ENCODE measurements at places on chromosomes 6 and 20.

GRCh38 chr6:30839671-30840070 is 44.6 kb upstream of the DDR1 start:
- DNase-seq = no peak

DNA sequence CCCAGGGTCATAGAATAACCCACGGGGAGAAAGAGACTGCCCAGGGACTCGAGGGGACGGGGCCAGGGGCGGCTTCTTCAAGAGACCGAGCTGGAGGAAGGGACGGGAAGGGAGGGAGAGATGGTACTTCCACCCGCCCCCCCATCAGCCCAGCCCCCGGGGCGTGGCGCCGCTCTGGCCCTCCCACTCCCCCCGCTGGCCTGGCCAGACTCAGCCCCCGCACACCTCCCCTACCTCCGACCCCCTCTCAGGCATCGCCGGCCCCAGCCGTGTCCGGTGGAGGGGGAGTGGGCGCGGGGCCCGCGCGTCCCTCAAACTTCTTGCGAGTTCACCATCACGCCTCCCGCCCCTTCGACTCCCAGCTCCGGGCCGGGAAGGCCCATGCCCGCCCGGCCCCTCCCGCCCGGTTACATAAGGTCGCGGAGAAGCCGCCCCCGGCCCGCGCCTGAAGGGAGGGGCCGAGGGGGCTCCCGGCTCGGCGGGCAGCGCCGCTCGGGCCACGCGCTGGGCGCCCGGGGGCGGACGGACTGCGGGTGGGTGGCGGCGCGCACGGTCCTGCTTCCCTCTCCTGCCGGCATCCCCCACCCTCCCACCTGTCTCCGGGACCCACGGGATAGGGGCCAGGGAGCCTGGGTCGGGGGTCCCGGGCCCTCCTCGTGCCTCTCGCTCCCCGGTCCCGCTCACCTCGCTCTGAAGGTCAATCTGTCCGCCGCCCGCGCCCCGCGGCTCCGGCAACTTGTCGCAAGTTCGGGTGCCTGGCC is 562 bp downstream of the TFEB start:
- DNase-seq = peak; percentile 70

DNA sequence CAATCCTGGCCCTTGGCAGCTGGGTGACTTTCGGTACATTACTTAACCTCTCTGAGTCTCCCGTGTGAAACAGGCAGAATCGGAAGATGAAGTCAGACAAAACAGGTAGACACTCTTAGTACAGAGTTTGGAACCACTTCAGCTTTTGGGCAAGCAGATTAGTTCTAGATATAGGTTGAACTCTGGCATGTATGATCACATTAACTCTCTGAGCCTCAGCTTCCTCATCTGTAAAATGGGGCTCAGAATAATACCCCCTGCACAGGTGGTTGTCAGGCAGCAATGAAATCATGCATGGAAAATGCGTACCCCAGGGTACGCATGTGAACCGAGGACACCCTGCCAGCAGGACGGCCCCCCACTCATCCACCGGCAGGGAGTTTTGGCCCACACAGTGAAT is 87.7 kb downstream of the KCNB1 start:
- DNase-seq = no peak

GRCh38 chr20:45998761-45999160 is 9.9 kb upstream of the MMP9 start:
- DNase-seq = peak; percentile 54

- no peak for DNase-seq
Observed at GRCh38 chr20:19936466-19937200, 80.5 kb upstream of the NAA20 start.

GRCh38 chr20:62902926-62903615 is 23.2 kb downstream of the DIDO1 start:
- no peak for DNase-seq

- DNase-seq = peak; percentile 54
Observed at GRCh38 chr6:150684714-150685459, 85.2 kb downstream of the PLEKHG1 start.

DNA sequence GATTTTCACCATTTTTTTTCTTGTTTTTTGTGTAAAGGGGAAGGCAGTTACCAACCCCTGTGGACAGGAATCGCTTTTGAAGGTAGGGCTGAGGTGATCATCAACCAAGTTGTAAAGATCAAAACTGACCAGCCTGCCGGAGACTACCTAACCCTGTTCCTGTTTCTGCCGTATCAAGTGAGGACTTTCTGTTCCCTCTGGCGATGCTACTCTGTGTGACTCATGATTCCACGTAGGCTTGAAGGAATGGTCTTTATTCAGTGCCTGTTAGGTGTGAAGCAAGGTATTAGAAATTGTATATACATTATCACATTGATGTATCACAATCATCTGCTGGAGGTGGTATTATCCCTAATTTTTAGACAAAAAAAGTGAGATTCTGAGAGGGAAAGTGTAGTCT is 161.3 kb downstream of the SOX4 start:
- no peak for DNase-seq

DNA sequence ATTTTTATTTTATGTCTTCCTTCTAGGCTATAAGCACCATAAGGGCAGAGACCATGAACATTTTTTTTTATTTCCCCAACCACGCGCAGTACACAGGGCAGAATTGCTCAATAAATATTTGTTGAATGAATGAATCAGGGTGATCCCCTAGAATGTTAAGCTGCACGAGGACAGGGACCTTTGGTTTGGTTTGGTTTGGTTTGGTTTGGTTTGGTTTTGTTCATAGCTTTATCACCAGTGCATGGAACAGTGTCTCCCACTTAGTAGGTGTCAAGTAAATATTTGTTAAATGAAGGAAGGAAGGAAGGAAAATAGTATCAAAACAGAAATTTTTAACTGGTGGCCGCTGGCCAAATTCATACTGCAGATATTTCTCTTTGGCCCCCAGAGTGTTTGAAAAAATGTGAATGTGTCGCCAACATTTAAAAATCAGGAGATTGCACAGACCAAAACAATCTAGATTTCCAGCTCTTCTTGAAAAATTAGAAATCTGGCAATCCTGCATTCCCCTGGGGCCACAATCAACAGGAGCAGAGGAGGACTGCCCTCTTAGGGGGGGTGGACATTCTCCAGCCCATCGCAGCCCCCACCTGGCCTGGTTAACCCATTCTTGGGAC is 205.3 kb downstream of the EYA2 start:
- DNase-seq = no peak

- DNase-seq = no peak
Observed at GRCh38 chr6:16582446-16583143, 178.7 kb downstream of the ATXN1 start.

DNA sequence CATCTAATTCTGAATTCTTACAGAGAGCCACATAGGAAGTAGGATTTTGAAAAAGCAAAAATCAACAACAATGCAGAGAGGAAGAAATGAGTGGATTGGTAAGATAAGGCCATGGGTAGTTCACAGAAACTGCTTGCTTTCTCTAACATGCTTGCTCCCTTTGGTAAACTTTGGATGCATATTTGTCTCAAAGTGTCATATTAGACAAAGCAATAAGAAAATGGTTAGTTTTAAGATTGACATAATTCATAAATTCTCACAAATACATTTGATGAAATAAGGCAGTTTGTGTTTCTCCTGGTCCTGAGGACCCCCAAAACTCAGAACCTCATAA is 31.7 kb downstream of the UTRN start:
- no peak for DNase-seq

GRCh38 chr6:136947037-136947436 is 24.9 kb downstream of the SLC35D3 start:
- DNase-seq = no peak

- no peak for DNase-seq
Observed at GRCh38 chr6:7545316-7546019, 4.0 kb downstream of the DSP start.

GRCh38 chr20:9626357-9626756 is 112.0 kb downstream of the LAMP5 start:
- DNase-seq = no peak

- no peak for DNase-seq
Observed at GRCh38 chr20:2261629-2262028, 34.2 kb upstream of the TGM3 start.

DNA sequence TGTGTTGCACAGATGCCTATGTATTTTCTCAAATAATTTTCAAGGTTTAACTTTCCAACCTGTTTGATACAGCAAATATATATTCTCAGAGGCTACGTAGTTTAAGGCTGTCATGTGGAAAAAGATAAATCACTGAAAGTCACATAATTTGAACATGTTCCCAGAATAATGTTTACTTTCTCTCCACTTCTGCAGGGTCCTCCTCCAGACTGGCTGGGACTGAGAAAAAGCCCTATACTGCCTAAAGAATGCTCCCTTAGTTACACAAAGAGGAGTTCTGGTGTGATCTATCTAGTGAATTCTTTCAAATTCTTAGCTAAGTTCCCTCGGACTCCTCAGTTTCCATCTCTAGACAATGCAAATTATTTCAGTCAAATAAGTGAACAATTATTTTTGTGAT is 411.0 kb downstream of the C6orf118 start:
- DNase-seq = no peak

DNA sequence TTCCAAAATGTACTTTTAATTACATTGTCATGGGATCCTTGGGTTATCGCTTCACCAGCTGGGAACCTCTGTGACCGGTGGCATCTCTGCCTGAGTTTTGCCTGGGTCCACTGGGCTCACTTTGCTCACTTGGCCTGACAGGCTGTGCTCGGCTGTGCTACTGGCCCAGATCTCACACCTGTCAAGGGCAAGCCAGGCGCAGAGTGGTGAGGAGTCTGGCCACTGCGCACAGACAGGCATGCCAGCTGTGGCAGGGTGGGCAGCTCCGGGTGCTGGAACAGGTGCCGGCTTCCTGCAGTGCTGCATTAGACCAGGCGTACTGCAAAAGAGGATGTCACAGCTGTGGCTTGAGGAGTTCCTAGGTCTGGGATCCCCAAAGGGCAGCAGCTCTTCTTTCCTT is 489.8 kb downstream of the TENT5A start:
- no peak for DNase-seq

DNA sequence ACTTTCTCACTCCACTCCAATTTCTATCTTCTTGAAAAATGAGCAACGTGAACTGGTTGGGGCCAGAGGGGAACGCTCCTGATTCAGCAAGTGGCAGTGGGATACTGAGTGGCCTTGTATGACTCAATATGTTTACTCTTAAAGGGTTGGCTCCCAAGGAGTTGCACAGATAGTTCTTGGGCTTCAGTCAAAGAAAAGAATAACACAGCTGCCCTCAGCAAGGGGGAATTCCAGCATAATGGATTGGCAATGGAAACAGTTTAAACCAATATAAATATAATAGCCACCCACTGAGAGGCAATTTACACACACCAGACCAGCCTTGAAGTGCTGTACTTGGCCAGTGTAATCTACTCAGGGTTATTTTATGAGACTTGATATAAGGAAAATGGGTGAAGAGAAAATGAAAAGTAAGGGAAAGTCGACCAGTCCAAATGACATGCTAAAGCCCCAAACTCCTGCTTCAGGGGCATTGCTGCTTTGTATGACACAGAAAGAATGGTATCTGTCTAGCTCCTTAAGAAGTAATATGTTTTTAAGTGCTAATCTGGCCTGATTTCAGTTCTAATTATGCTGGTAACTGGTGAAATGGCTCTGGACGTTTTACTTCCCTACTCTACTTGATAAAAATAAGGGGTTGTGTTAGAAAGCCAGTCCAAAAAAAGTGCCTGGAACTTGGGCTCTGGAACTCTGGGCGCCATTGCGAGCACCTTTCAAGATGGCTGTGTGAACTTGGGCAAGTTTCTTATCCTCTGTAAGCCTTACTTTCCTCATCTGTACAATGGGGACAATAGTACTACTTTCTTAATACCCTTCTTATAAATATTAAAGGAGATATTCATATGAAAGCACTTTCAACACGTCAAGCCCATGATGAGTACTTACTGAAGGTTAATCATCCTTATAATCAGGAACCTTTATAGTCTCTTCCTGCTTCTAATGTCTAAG is 712.9 kb upstream of the MAP3K7 start:
- DNase-seq = no peak

DNA sequence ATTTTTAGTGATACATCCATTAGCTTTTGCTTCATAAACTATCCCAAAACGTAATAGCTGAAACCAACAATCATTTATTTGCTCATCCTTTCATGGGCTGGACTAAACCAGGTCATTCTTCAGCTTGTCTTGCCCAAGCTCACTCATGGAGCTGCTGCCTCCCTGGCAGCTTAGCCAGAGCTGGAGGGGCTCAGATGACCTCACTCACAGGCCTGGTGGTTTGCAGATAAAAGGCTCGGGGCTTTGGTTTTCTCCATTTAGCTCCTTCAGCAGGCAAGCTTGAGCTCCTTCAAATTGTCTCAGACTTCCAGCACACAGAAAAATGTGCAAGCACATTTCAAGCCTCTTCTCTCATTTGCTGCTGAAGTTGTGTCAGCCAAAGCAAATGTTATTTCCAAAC is 139.1 kb downstream of the BTBD3 start:
- DNase-seq = no peak

GRCh38 chr6:24428615-24429014 is 25.9 kb downstream of the MRS2 start:
- DNase-seq = no peak

DNA sequence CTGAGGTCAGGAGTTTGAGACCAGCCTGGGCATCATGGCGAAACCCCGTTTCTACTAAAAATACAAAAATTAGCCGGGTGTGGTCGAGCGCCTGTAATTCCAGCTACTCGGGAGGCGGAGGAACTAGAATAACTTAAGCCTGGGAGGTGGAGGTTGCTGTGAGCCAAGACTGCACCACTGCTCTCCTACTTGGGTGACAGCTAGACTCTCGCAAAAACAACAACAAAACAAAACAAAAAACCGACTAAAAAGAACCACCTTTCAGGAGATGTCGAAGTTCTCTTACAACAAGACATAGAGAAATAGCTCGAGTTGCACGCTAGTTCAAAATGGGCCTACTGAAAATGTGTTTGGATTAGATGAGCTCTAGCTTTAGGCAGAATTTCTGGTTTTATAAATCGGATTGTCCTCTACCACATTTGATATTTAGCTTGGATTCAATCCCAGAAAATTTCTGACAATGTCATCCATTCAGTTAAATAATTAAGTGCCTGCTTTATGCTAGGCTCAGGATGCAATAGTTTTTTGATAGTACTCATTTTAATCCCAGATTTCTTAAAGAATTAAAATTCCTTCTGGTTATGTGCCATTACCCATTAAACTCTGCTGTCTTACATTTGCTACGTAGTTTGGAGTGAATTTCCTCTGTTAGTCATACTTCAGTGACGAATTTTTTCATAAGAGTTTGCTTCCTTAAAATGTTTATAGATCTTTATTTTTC is 137.5 kb upstream of the SHLD1 start:
- no peak for DNase-seq

GRCh38 chr20:43669332-43669731 is 2.4 kb downstream of the MYBL2 start:
- DNase-seq = no peak

- no peak for DNase-seq
Observed at GRCh38 chr6:134447883-134448387, 130.0 kb upstream of the SGK1 start.

- DNase-seq = no peak
Observed at GRCh38 chr6:127475135-127475822, 16.1 kb upstream of the KIAA0408 start.

GRCh38 chr6:19231878-19232561 is 605.1 kb upstream of the ID4 start:
- DNase-seq = no peak

- DNase-seq = no peak
Observed at GRCh38 chr20:36499723-36500501, 41.4 kb upstream of the MYL9 start.

- DNase-seq = no peak
Observed at GRCh38 chr20:33874129-33874528, 63.0 kb downstream of the CHMP4B start.

Measured in CD4-positive, alpha-beta T cell treated with Interleukin-15 for 1 hour (primary cell).